Progenitor cell of endocrine pancreas (in vitro differentiated cells): ENCODE measurements at places on chromosomes 4 and X. TPM values are rescaled to one million over a fixed set of nuclear protein-coding genes. Genes with fewer than 3 reads are reported as not detected.

The AMBN gene
- not detected in 2 replicates for total RNA-seq

The CXCL10 gene
- not detected in 2 replicates for total RNA-seq

DNA sequence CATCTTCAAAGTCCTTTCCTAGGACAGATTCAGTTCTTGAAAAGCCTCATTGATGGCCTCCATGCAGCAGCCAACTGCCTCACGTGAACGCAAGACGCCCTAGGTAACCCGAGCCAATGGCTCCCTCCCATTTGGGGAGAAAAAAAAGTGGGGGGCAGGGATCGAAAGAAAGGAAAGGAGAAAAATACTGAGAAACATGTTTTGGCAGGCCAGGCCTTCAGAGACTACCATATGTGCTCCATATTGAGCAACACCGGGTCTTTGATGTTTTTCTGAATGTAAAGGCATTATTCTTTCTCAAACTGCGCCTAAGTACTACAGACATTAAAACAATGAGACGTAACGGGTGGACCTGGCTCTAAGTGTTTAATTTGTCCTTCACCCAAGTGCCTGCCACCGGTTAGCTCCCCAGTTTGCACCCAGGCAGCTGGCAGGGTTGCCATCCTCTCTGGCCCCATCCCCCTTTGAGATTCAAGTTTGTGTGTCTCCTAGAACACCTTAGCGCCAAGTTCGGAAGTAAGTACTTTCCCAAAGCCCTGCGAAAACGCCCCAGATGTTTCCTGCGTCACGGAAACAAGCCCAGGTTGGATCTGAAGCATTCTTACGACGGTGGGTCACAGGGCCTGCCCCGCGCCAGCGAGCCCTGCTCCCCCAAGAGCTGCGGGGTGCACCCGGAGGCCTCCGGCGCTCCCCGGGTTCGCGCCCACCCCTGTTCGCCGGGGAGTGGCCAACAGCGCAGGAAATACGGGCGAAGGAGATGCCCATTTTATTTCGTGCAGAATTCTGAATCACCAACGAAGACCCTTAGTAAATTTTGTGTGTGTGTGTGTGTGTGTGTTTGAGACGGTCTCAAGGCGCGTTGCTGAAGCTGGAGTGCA lies 30.1 kb downstream of the HAND2 start:
- DNase-seq, result no peak

- no peak for DNase-seq
Observed at GRCh38 chr4:141851246-141851891, 215.0 kb downstream of the IL15 start.
